ENCODE measurements at places on chromosomes 2 and 18.

GRCh38 chr2:54336977-54337255 is 80.9 kb upstream of the TSPYL6 start:
- DNase-seq: no peak

GRCh38 chr2:181570833-181571661 is 85.9 kb downstream of the CERKL start:
- DNase-seq: no peak

DNA sequence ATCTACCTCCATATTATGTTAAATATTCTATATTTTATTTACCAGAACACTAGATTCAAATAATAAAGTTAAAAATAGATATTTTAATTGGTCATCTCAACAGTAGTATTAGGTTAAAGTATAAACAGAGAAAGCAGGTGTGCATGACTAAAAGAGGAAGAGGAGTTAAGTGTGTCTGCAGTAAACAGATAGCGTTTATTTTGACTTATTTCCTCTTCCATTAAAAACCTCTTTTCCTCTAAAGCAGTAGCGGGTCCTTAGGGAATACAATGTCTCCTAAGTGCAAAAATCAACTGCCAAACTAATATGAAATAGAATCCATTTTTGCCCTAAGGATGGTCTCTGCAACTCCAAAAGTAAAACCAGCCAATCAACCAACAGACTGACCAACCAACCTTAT is 27.7 kb downstream of the EIF2AK3 start:
- no peak for DNase-seq

GRCh38 chr18:34108206-34108605 is 116.5 kb downstream of the NOL4 start:
- no peak for DNase-seq

DNA sequence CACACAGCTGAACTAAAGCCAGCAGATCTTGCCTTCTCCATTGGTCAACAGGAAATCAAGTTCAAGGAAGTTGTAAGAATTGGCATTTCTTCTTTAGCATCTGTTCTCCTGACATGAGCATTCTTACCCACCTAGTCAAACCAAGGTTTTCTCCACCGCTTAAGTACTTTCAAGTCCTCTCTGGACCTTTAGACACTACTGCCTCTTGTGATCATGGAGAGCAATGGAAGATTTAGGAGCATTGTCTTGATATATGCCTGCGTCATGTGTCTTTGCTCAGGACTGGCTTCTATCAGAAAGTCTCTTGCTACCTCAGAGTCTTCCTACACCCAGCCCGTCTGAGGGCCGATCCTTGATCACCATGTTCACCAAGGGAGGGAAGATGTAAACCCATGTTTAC is 262.2 kb downstream of the PHLPP1 start:
- DNase-seq: no peak

- DNase-seq: no peak
Observed at GRCh38 chr2:64526034-64526433, 1.9 kb downstream of the AFTPH start.

GRCh38 chr2:96325884-96326255 is 753 bp downstream of the ITPRIPL1 start:
- DNase-seq: no peak

DNA sequence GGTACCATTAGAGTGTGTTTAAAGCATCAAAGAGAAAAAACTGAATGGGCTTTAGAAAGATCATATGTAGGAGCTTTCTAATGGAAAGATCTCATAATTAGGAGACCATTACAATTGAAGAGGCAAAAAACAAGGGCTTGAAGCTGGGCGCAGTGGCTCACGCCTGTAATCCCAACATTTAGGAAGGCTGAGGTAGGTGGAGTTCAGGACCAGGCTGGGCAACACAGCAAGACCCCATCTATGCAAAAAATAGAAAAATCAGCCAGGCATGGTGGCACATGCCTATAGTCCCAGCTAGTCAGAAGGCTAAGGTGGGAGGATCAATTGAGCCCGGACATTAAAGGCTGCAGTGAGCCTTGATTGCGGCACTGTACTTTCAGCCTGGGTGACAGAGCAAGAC is 59.0 kb downstream of the PIAS2 start:
- DNase-seq: no peak

GRCh38 chr2:51629406-51629805 is 597.5 kb upstream of the NRXN1 start:
- DNase-seq: no peak

DNA sequence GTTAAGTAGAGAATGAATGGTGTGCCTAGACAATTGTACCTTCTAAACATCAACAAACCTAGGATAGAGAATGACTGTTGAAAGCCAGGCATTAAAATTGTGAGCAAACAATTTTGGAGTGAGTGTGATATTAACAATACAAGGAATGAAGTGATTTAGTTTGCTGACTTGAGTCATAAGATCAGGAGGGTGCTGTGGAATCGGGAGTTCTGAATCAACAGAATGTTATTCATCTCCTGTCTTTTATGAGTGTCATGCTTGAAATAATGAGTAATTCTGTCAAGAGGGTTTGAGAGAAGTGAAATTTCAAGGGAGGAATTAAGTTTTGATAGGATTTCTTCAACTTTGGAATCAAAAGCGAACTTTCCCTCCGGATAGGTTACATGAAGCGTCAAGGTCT is 214.4 kb upstream of the DSEL start:
- no peak for DNase-seq

- no peak for DNase-seq
Observed at GRCh38 chr2:39661826-39662225, 3.9 kb upstream of the TMEM178A start.

DNA sequence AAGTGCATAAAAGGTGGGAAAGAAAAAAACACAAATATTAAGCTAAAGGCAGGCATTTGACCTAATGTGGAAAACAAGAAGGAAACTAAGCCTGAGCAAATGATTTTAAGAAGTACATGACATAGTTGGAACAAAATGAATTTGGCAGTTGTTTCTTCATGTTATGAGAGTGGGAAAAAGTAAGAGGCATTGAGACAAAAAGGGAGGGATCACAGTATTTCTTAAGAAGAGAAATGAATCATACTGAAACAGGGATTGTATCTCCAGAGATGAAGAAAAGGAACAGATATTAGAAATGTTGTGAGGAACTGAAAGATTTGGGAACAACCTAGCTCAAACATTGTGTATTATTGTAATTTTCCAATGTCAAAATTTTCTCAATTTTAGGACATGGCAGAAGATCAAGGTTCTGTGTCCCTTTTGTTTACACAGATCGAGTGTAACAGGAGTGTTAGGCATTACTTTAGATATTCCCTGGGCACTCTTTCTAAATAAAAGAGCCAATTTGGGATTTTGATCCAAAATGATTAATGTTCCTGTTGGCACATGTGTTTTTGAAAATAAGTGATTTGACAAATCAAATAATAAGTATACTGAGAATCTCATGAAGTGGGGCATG is 98.6 kb downstream of the CALCRL start:
- no peak for DNase-seq

DNA sequence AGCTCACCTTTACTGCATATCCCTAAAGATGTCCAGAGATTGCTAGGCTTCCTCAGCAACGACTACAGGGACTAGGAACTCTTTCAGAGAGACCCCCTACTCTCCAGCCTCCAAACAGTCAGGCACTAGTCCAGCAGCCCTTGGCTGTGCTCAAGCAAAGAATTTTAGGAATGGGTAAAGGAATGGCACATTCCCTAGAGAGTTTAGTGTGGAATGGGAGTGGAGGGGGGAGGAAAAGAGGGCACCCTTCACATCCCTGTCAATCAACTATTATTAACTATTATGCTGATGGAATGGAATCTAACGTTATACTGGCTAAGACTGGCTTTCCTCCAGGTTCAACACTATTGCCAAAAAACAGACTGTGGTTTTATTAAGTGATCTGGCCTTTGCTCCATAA is 64.8 kb downstream of the IKZF2 start:
- DNase-seq: no peak

GRCh38 chr2:65313126-65313953 is 85.7 kb downstream of the ACTR2 start:
- no peak for DNase-seq

DNA sequence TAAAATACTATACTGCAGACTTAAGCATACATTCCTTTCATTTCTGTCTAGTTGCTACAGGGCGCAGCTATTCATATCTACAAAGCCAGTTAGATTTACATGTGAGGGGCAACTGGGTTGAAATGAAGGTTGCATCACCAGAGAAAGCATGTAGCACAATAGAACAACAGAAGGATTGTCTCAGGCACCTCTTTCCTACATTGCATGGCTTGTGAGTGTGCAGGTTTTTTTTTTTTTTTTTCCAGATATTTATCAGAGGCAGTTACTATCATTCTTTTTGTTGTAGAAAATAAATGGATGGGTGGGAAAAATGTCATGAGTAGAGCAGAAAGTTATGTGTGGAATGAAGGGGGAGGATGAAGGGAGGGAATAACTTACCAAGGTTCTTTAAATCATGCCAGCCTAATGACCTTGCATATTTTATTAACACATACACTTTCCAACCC is 86.8 kb downstream of the ERBB4 start:
- no peak for DNase-seq

DNA sequence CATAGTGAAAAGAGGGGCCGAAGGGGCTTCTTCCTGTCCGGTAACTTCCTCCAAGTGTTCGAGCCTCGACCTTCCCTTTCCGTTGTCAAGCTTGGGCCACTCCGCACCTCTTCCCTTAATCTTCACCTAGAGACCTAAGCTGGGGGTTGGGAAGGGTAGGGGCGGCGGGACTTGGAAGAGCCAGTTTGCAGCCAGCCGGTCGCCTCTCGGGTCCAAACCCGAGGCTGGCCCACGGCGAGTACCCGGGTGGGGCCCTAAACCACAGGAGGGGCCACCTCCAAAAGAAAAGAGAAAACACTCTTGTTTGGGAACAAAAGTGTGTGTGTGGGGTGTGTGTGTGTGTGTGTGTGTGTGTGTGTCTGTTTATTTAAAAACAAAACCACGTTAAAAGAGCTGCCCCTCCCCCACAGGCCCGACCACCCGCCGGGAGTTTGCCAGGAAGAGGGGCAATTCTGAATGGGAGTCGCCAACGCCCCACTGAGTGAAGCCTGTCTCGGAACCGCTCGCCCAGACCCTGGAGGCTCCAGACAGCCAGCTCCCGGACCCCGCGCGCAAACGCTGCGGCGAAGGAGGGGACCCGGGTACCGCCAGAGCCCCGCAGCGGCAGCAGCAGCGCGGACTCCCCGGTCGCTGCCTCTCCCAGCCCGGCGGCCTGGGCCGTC is 488 bp upstream of the RHOB start:
- DNase-seq: no peak

GRCh38 chr2:233312874-233313273 is 5.3 kb downstream of the SAG start:
- DNase-seq: no peak

- DNase-seq: no peak
Observed at GRCh38 chr18:36697905-36698304, 130.9 kb downstream of the TPGS2 start.

GRCh38 chr18:6956999-6957398 is 160.6 kb downstream of the LAMA1 start:
- no peak for DNase-seq

GRCh38 chr18:908758-909724 is 4.4 kb downstream of the ADCYAP1 start:
- DNase-seq: no peak

DNA sequence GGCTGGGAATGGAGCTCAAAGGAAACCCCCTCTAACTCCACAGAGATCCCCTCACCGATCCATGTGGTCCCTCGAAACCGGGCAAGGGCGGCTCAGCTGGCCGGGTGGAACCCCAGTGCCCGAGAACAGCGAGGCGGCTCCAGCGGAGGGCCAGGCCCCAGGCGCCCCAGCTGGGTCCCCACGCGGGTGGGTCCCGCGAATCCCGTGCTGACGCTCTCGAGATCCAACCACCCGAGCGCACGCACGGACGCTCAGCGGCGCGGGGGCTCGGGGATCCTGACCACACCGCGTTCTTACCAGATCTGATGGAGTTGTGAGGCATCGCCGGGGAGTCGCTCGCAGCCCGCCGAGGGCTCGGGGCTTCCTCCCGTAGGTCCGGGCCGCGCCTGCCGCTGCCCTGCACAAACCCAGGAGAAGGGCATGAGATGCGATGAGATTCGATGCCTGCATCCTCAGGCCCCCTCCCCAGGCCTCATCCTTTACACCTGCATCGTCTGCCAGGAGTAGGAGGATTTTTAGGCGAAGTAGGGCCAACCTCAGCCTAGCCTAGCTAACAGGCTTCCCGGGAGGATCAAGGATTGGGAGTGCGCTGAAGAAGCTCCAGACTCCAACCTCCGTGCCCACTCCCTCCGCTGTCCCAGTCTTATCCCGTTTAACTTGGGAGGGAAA is 514 bp downstream of the PAX8 start:
- no peak for DNase-seq

GRCh38 chr2:240711701-240712100 is 20.0 kb downstream of the AQP12A start:
- no peak for DNase-seq

DNA sequence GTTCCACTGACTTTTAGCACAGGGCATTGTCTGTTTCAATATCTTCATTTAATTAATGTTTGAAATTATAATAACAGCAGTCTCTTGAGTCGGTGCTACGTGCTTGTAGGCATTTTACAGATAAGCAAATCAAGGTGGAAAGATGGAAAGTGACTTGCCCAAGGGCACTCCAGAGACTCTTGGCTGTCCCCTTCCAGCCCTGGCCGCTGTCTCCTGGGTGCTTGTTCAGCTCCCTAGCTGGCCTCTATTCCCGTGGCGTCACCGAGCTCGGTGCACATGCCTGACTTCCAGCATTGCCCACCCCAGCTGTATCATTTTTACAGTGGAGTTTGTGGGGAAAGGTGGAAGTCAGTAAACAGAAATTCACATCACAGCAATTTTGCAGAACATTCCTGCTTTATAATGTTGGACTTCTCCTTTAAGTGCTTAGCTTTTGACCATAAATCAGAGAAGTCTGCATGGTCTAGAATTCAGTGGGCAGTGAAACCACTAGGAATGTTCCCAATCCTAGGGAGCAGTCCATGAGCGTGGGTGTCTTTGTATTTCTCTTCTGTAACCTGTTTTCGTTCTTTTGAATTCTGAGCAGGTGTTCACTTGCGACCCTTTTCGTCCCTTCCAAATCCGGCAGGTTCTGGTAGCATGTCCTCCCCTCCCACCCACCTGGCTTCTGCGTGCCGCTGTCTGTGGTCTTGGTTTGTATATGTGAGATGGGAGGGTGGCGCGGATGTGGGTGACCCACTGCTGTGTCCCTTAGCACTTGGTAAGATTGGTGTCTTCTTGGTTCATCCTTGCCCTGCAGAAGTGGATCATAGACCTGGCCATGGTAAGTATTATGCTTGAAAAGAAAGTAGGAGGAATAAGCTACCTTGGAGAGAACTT is 8.4 kb downstream of the SLC66A3 start:
- DNase-seq: no peak

- no peak for DNase-seq
Observed at GRCh38 chr2:98472961-98473746, 28.5 kb downstream of the INPP4A start.

GRCh38 chr2:194103941-194104659 is 1552.9 kb upstream of the SLC39A10 start:
- DNase-seq: no peak

DNA sequence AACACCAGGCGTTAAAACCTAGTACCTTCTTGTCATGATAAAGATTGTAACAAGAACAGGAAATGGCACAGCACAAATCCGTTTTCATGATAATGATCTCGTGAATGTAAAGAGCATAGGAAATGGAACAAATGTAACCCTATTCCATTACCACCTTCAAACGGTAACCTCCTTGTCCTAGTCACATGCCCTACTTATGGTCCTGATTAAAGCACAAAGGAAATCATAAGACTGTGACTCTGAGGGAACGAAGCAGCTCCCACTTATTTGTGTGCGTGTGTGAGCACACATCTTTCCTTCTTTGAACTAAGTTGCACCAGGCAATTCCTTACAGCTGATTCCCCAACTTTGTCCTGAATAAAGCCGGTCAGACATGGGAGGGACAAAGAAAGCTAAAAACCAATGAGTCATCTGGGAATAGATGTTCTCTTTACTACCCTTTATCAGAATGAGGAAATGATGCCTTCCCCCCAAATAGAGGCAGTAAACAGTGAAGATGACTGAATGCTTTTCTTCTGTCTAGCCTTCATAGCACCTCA is 192.6 kb downstream of the IKZF2 start:
- no peak for DNase-seq
